ENCODE measurements at places on chromosomes 11 and 22.

DNA sequence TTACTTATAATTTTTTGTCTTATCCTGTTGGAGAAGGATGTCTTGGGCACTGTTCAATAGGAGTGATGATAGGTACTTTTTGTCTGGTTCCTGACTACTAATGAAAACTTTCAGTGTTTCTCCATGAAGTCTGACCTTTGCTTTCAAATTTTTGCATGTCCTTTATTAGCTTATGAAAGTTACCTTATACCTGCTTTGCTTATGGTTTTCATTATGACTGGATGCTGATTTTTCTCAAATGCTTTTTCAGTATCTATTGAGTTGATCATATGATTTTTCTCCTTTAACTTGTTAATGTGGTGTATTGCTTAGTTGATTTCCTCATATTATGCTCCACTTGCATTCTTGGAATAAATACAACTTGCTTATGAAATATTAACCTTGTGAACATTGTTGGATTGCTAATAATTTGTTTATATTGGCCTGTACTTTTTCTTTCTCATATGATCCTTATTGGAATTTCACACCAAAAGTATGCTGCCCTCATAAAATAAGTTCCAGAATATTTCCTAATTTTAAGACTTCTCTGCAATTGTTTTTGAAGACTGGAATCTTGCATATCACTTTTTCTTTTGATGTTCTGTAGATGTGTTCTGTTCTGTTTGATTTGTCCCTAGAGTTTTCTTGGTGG, 85.0 kb upstream of the SC5D start:
- no peak for DNase-seq

DNA sequence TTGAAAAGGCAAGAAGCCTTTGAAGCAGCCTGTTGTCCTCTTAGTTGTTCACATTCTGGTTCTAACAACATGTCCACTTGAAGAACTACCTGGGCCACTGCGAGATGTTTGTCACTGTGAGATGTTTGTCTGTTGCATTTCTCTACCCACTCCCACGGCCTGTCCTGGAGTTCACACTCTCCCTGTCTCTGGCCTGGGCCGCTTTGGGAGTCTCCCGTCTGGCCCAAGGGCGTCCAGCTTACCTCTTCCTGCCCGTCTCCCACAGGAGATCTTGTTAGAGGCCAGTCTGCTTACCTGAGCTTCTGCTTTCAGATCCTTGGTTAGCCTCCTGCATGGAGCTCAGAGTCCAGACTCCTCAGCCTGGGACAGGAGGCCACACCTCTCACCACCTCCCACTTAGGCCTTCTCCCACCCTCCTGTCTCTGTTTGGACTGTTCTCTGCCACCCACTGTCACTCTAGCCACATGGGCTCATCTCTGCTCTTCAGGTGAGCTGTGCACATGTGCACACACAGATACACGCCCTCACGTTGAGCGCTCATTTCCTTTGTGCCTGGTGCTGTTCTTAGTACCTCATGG, 66.0 kb downstream of the TBC1D22A start:
- DNase-seq = no peak

DNA sequence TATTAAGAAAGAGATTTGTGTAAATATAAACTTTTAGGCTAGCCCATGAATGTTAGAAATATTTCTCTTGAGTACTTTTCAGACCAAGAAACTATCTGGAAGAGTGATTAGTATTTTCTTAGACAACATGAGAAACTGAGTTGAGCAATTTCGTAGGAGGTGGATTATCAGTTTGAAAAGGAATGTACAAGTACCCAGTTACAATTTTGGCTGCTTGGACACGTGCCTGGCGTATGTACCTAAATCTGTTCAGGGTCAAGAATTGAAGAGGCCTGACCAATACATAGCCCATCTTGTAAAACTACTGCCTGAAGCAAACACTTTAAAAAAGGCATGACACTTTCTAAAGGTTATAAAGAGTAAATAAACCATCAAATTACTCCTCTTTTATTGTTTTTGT, 71.1 kb downstream of the CCDC73 start:
- no peak for DNase-seq

GRCh38 chr22:40654522-40655167, 18.1 kb upstream of the MRTFA start:
- DNase-seq = peak; percentile 64

DNA sequence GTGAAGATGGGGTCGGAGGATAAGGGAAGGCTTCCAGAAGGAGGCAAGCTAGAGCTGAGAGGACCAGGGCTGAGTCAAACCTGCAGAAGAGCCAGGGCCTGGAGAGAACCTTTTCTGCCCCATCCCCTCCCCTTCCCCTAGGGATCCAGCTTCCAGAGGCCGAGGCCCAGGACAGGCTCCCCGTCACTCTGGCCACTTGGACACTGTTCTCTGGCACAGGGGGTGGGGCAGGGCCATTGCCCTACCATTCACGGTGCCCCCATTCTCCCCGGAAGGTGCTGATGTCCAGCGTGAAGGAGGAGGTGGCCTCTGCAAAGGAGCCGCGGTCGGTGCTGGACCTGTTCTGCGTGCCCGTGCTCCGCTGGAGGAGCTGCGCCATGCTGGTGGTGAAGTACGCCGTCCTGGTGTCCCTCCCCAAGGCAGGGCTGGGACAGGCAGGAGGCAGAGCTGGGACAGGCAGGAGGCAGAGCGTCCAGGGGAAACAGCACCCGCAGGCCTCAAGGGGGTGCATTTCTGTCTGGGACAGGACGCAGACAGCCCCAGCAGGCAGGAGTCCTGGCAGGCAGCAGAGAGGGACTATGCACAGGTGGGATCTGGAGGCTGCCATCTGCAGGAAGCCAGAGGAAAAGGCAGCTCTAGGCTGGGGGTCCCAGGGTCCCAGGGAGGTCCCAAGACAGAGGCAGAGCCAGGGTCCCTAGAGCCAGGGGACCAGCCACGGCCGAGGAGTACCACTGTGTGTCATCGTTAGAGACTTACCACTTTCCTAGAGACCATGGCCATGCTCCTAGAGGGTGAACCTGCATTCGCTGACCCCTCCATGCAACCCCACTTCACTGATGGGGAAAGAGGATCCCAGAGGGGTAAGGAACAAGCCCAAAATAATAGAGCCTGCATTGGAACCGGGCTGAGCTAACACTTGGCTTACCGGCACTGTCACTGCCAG, 25.8 kb upstream of the SLC22A12 start:
- DNase-seq = no peak

DNA sequence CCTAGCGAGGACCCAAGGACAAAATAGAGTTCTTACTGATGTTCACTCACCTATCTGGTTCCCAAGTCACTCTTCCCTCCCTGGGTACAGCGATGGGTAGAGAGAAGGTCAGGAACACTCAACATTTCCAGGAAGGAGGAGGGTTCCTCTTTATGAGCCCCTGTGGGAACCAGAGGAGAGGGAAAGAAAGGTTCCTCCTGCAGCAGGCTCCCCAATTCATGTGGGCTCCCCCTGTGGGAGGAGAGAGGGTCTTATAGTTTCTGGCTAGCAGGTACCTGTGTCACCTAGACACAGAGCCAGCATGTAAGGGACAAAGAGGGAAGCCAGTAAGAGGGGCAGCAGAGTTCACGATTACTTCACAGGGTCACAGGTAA, 93.5 kb downstream of the DBX1 start:
- no peak for DNase-seq

- DNase-seq = no peak
These were observed 30.1 kb upstream of the TP53I11 start for GRCh38 chr11:44980533-44981427.

GRCh38 chr11:5107285-5107684, 30.9 kb downstream of the OR52A5 start:
- no peak for DNase-seq

GRCh38 chr11:13446444-13446843, 16.6 kb downstream of the BTBD10 start:
- DNase-seq = peak; percentile 55

- no peak for DNase-seq
These were observed 438.3 kb downstream of the RAB38 start for GRCh38 chr11:87736928-87737327.

GRCh38 chr11:10441091-10441490, 14.0 kb upstream of the AMPD3 start:
- no peak for DNase-seq

- DNase-seq = no peak
These were observed 475.1 kb downstream of the BRD1 start for GRCh38 chr22:49352361-49353169.

- no peak for DNase-seq
These were observed 611.6 kb upstream of the CCDC179 start for GRCh38 chr11:23471878-23472277.

- DNase-seq = no peak
These were observed 12.6 kb downstream of the CHRM1 start for GRCh38 chr11:62908468-62909072.

- DNase-seq = no peak
These were observed 33.7 kb downstream of the MUC2 start for GRCh38 chr11:1108246-1108900.

DNA sequence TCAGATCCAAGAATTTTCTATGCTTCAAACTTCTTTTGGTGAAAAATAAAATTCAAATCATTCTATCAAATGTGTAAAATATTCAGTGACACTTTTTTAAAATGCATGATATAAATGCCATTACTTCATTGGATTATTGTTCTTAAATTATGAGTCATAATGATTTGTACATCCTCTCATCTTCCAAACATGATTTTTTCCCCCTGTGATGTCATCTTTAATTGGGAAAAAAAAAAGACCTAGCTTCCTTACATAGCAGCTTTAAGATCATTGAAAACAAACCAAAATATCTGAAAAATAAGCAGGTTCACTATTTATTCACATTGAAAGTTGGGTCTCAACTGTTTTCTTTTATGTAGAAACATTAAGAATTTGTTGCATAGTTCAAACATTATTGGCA, 1549.4 kb downstream of the LRRC4C start:
- DNase-seq = no peak

GRCh38 chr11:114607753-114608459, 12.3 kb upstream of the NXPE4 start:
- no peak for DNase-seq

- DNase-seq = no peak
These were observed 4.1 kb upstream of the C11orf24 start for GRCh38 chr11:68275721-68276507.

DNA sequence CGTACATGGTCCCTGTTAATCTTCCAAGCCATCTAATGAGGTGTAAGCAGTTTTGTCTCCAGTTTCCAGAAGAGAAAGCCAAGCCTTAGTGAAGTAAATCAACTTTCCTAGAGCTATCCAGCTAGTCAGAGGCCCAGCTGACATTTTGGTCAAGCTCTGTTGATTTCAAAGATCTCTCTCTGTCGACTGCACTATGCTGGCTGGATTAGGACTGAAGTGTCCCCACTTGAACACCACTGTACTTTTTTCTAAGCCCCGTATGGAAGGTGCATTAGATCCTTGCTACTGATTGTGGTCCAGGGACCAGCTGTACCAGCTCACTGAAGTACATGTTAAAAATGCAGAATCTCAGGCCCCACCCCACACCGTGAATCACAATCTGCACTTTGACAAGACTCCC, 176.5 kb upstream of the NAV2 start:
- DNase-seq = no peak

DNA sequence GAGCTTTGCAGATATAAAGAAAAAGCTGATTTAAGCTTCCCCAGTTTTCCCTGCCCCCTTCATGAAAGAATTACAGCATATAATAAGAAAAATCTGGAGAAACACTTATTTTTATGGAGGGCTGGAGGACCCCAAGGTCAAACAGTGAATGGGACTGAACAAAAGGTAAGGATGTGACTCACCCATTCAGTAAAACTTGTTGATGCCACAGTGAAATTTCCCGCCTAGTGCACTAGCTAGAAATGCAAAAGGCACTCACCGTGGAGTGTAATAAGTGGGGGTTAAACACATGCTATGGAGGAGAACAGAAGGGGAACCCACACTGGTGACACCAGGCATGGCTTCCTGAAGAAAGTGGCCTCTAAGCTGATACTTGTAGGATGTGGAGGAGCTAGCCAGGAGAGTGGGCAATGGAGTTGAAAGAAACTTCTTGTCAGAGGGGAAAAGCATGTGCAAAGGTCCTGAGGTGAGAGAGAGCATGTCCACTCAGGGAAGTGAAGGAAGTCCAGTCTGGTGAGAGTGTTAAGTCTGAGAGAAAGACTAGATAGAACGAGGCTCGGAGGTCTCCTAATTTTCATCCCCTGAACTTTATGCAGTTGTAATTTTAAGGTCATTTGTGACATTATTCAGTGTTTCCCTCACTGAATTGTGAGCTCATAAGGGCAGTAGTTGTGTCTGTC, 77.1 kb downstream of the MIAT start:
- DNase-seq = no peak

- DNase-seq = peak; percentile 12
These were observed 657 bp downstream of the ELMOD1 start for GRCh38 chr11:107591378-107592230.

DNA sequence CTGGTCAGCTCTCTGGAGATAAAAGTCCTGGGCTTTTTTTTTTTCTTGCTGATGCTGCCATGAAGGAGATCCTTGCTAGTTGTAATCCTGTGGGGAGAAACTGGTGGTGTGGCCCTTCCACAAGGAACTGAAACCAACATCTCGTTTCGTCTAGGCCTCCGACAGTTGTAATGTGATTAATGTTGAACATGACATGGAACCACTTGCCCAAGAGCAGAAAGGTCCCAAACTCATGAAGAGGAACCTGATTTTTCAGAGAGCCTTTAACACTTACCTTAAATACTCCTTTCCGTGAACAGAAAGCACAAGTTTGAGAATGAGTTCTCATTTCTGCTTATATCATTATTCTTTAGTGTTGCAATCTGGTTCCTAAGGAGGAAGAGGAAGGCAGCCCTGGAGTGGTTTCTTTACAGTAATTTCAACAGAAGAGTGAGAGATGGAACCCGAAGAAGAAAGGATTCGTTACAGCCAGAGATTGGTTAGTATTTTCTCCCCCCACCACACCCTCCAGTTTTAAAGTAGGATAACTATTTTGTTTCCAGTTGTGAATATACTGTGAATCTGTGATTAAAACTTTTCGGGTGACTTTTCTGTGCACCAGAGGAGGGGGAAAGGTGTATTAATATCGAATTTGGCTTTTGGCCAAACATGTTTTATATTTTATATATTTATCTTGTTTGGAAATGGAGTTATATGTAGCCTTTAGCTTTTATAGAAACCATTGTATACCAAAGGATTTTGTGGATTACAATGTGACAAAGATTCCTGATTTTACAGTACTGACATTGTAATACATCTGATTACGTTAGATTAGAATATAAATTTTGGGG, 2.0 kb downstream of the KDM2A start:
- DNase-seq = peak; percentile 53

- peak; percentile 67 for DNase-seq
These were observed 1.3 kb downstream of the HIRA start for GRCh38 chr22:19429950-19430889.

DNA sequence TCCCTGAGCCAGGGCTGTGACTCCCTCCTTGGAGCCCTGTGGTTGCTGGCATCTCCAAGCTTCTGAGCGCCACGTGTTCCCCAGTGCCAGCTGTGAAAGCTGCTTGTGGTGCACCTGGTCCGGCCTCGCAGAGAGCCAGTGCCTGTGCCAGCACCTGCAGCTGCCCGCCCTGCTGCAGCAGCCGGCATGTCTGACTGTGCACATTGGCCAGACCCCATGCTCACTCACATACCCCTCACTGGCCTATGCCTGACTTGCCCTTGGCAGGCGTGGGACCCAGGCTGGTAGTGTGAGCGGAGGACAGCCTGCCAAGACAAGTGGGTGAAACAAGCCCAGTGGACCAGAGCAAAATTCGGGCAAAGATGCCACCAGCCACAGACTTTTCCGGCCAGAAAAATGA, 9.8 kb downstream of the MRPL48 start:
- DNase-seq = no peak
